ENCODE measurements at places on chromosomes 5 and 9.
A peak's percentile ranks its signal among the peaks of the same experiment; 100 is the strongest.

DNA sequence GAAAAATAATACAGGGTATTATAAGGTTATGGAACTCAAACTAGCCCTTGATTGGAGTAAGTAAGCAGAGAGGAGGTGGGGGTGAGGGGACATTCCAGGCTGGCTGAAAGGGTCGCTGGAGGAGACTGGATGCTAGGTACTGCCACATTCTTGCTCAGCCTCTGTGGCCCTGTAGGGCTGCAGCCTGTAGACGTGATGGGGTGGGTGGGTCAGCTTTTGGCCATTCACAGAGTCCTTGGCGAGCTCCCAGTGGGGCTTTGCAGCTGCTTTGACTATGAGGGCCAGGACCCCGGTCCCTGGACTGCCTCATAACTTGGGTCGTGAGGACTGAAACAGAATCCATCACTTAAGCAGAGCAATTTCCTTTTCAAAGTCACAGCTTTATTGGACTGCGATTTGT is 4.2 kb upstream of the GDNF start:
- no peak for DNase-seq

GRCh38 chr5:143550986-143551630 is 147.6 kb upstream of the NR3C1 start:
- no peak for DNase-seq

DNA sequence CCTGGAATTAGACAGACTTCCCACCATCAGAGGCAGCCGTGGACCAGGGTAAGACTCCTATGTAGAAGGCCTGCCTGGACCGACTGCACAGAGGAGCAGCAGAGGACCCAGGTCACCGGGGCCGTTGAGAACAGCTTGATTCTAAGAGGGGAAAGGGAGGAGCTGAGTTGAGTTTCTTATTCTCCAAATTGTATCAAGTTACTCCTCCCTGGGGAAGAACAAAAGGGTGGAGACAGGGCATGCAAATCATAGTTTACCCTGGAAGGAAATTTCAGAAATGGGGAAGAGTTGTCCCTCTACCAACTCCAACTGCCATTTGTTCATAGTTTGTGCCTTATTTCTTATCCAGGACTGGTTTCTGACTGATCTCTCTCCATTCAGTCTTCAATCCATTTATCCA is 20.9 kb upstream of the SLC31A2 start:
- DNase-seq: no peak

DNA sequence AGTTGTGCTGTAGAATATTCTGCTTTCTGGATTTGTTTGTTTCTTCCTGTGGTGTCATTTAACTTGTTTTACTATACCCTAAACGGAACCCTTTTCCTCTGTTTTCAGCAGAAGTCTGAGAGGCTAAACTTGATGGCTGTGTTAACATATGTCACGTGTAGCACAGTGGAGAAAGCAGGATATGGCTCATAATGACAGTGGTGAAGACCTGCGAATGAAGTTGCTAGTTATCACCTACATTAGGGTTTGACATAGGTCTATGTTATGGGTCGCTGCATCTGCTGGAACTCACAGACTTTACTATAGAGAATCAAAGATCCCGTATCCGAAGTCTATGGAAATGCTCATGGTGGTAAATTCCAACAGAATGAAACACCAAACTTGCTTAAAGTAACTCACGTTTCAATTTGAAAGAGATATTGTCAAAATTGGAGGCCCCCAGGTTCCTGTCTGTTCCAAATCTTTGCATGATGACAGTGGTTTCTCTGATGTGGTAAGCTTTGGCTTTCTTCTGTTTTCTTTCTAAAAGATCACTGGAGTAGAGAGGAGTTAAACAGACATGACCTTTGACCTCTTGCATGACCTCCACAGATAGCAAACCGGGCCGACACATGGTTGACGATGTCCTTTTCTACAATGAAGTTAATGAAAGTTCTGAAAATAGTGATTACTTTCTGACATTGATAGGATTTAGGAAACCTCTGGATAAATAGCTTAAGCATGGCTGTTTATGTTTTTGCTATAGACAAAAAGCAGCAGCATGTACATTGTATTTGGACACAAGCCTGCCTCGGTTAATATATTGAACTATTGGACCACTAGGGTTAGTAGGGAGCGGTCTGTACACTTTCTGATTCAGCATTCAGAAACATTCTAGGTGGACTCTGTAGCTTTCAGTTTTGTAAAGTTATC is 3.1 kb upstream of the CATSPER3 start:
- DNase-seq: no peak

DNA sequence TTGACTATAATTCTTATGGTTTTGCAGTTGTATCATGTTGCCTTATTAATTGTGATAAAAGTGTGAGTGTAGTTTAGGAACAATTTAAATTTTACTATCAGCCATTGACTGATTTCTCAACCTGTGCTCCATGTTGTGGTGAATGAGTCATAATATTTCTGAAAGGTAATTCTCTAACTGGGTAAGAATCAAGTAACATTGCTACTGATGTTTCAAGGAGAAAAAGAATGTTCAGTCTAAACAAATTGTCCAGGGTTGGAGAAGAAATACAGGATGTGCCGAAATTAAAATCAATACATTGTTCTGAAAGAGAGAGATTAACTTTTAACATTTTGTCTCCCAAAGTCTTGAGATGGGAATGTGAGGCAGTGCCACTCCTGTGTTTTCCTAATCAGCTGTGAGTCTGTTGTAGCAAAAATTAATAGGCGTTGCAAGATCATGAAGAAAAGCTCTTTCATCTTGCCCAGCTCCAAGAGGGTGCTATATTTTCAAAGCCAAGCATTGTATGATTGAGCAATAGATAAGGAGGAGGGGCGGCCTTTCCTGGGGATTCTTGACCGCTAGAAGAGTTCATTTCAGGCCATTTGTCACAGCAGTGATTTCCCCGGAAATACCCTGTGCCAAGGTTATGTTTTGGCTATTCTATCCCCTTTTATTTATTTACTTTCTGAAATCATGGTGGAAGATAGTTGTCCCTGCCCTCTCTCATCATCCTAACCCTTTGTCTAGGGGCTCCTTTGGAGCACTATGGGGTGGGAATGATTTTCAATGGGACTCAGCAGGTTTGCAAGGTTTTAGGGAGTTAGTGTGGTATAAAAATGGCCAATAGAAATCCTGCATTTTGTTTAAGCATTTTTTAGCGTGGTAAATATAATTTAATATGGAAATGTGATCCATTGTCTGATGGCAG is 151.6 kb downstream of the FOCAD start:
- no peak for DNase-seq

DNA sequence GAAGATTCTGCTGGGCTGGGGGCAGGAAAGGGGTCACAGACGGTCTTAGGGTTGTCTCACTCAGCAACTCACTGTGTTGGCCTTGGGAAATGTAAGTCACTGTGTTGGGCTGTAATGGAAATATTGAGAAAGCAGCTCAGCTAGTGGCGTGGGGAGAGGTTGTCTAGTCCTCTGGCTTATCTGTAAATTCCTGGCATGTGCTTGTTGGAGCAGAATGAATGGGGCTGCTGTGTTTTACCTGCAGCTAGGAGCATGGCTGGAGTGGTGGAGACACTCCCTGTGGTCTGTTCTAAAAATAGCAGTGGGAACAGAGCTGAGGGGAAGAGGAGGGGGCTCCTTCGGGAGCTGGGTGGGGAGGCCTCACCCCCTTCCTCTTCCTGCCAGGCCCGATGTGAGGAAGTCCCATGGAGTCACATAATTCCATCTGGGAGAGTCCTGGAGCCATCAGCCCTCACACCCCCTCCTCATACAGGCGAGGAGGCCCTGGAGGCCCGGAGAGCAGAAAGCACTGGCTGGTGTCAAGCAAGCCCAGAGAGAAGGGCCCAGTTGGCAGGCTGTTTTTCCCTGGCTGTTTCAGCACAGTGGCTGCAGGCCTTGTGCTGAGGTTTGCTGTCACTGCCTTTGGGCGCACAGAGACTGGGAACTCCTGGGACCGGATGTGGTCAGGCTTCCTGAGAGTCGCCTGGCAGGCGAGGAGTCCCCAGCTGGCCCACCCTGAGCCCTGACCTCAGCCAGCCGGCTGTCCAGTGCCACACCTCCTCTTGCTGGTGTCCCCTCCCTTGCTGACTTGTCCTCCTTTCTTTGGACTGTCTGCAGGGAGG is 84.9 kb downstream of the RGS3 start:
- no peak for DNase-seq

DNA sequence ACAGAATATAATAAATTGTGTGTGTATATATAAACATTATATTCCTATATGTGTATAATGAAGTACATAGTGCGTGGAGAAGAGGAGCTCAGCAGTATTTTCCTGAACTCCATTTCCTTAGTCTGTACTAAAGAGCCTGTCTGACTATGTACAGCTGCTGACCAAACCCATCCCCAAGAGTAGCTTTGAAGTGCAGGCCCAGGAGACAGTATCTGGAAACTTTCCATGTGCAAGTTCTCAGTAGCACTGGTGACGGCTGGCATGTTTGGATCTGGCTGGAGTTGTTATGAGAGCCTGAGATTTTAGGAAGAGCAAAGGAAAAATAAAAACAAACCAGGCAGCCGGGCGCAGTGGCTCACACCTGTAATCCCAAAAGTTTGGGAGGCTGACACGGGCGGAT is 244.2 kb downstream of the RFK start:
- DNase-seq: no peak

- peak; percentile 73 for DNase-seq
Observed at GRCh38 chr9:136533775-136534157, 12.1 kb downstream of the NOTCH1 start.
